ENCODE measurements at places on chromosomes 2 and 18.

DNA sequence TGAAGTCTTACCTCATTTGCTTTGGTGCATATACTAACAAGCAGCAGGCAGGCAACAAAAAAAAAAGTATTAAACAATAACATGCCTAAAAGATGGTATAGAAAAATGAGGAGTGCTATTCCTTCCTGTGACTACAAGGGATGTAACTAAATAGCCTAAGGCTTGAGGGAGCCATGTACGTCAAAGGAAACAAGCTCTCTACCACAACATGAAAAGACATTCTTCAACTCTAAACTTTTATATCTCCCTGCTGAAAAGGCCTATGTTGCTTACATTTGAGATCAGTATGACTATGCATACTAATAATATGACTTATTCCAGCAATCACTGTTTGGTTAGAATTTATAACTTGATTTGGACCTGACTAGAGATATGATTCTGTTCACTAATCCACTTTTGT lies 347.9 kb downstream of the ADCYAP1 start:
- DNase-seq = no peak

DNA sequence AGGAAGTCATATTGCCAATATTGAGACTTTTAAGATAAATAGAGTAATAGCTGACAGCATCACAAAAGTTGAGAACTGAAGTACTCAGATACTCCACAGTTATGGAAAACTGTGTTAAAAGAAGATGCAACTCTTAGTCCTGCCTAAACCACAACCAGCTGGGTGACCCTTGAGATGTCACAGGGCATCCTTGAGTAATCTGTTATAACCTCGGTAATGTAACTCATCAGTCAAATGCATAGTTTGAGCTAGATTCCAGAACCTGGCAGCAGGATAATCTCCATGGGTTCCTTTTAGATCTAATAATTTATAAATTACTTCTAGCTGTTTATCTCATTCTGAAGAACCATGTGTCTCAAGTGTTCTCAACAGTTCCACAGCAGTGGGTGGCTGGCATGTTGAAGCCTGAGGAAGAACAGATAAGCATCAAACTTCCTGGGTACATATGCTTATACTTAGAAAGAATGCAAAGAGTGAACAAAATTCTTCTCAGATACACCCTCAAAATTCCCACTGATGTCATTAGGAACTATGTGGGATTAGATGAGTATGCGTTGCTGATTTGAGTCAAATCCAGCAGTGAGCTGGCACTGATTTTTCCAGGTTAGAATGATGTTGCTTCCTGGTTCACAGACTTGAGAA lies 304.1 kb upstream of the ERBB4 start:
- DNase-seq = peak; percentile 51

DNA sequence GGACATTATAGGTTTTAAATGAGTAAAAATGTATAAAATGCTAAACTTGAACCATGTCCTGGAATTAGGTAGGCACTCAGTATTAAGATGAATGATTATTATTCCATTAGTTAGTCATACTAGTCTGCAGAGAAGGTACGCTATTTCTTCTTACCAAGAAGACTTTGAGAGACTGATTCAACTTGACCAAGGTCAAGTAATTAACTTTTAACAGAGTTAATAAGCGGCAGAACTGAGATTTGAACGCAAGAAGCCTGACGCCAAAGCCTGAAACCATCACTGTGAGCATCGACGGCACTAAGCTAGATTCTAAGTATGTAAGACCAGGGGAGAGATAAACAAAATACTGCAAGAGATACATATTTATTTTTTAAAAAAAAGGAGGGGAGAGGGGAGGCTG lies 2.6 kb downstream of the EVA1A start:
- no peak for DNase-seq

- peak; percentile 15 for DNase-seq
Observed at GRCh38 chr2:68292108-68292710, 27.5 kb downstream of the CNRIP1 start.

DNA sequence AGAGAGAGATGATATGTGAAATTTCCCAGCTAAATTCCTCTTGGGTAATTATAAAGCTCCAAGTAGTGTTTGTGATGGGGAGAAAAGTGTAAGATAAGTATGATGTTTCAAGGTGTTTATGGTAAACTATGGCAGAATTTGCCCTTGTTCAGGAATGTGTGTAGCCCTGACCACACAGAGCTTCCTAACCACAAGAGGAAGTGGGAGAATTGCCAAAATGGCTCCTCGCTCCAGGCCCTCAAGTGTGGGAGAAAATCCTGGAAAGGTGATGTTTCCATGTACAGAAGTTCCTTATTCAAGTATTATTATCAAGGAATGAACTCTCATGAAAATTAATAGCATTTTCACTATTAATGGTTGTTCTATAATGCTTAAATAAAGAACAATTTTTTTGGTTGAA lies 878.3 kb downstream of the TDRD15 start:
- DNase-seq = no peak

DNA sequence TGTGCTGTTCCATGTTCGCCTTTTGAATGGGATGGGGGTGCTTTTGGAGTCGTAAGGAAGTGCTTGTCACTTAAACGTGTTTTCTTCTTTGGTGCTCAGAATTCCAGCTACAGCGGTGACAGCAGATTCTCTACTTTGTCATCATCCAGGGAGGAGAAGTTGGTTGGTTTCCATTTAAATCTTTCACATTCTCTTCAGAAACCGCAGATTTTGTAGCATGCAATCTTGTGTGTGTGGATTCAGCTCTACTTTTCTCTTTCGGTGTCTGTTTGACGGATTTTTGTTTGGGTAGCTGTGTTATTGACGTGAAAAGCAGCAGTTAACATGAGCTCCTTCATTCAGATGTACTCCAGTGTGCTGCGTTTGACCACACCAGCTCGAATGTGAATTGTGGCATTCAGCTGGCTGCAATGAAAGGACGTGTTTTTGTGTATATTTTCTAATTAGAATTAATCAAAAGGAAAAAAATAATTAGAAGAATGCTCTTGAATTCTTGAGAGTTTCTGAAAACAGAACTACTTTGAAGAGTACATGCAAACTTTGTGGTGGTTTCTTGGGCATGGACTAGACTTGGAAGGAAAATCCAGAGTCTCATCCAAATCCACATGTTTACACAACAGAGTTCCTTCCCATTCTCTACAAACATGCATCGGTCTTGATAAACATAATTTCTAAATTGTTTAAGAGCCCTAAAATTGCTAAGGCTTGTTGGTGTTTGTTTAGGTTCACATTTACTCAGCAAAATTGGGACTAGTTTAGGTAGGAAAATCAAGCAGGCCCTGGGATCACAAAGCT lies 68.7 kb upstream of the RBM44 start:
- peak; percentile 36 for DNase-seq

- peak; percentile 75 for DNase-seq
Observed at GRCh38 chr2:179592167-179592936, 269.1 kb downstream of the ZNF385B start.

- DNase-seq = peak; percentile 65
Observed at GRCh38 chr18:48848641-48849143, 102.1 kb downstream of the SMAD7 start.
